H1 (cell line): ENCODE measurements at places on chromosomes 6 and 20.

DNA sequence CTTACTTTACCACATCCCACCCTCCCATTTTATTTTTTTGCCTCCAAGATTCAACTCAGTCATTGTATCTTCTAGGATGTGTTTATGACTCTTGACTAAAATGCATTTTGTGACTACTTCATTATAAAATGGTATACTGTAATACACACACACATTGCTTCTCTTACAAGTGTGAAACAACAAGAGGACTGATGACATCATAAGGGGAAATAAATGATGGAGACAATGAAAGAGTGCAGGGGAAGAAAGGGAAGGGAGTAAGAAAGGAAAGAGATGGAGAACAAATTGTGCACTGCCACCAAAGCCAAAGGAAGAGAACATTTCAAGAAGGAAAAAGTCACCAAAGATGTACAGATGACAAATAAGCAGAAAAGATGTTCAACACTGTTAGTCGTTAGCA lies 102.6 kb downstream of the CD164 start:
- DNase-seq, result no peak
- no peaks in the 10 kb centered on the region for H3K27me3 ChIP-seq
- no peak overlapping the region for H3K4me3 ChIP-seq
- H3K36me3 ChIP-seq, result no peaks in the 10 kb centered on the region
- H3K27ac ChIP-seq, result no peak overlapping the region

DNA sequence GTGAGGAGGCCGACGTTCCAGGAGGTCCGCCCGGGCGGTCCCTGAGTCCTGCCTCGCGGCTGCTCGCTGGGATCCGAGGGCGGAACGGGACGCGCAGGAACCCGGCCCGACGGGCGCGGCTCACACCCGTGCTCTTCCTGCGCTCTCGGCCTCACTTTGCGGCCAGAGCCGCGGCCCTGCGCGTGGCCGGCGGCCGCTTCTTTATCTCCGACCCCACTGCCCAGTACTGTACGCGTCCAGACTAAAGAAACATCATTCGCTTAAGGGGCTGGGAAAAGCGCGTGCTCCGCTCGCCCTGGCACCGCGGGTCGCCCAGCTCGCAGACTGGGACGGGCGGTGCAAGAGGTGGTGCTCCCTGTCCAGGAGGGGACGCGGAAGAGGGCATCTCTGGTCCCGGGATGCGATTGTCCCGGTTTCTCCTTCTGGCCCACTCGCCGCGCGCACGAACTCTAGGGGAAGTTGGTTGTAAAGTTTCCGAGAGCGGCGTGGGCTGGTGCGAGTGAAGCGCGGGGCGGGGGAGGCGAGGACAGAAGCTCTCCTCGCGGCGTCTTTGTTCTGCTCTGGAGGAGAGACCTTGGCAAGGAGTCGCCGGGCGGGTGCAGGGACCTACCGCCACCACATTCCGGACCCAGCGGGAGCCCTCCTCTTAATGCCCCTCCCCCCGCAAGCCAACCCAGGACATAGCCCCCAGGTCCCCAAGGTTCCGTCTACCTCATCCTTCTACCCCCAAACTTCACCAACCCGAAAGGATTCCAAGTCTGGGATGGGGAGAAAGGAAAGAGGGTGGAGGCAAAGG lies 71.0 kb downstream of the SOX4 start:
- peak overlapping the region; percentile 87 for H3K27ac ChIP-seq
- H3K4me3 ChIP-seq, result peak overlapping the region; percentile 49
- H3K27me3 ChIP-seq, result no peaks in the 10 kb centered on the region
- no peak for DNase-seq

- DNase-seq, result no peak
- H3K4me3 ChIP-seq, result no peak overlapping the region
- H3K4me1 ChIP-seq, result no peaks in the 10 kb centered on the region
- H3K27me3 ChIP-seq, result no peaks in the 10 kb centered on the region
- no peaks in the 10 kb centered on the region for H3K36me3 ChIP-seq
Measured at GRCh38 chr6:142155895-142156757, 9.1 kb downstream of the VTA1 start.

- no peak for DNase-seq
- H3K27ac ChIP-seq, result no peak overlapping the region
- H3K36me3 ChIP-seq, result no peaks in the 10 kb centered on the region
- H3K4me1 ChIP-seq, result no peaks in the 10 kb centered on the region
- no peak overlapping the region for H3K4me3 ChIP-seq
Measured at GRCh38 chr6:32402812-32403211, 4.2 kb downstream of the BTNL2 start.

- H3K36me3 ChIP-seq, result no peaks in the 10 kb centered on the region
- no peak for DNase-seq
- H3K4me1 ChIP-seq, result peaks cover 15% of the 10 kb centered on the region
- no peak overlapping the region for H3K27ac ChIP-seq
Measured at GRCh38 chr20:53707371-53708055, 113.9 kb upstream of the ZNF217 start.

DNA sequence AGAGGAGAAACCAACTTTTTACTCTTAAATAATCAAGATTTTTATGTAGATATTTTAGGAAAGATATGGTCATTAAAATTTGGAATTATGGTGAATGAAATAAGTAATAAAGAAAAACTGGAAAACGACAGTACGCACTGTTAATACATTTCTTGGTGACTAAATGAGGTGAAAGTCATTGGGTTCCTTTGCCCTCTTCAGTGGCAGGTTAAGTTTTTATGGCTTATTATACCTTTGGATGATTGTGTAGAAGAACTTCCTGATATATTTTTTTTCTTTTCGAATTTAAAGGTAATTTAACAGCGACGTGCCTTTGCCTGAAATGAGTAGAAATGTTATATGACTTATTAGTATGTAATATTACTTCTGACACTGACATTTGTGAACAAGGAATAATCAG lies 43.4 kb downstream of the FOXO3 start:
- no peaks in the 10 kb centered on the region for H3K36me3 ChIP-seq
- H3K27ac ChIP-seq, result no peak overlapping the region
- DNase-seq, result no peak
- no peaks in the 10 kb centered on the region for H3K27me3 ChIP-seq

- DNase-seq, result no peak
- no peaks in the 10 kb centered on the region for H3K4me1 ChIP-seq
- no peak overlapping the region for H3K4me3 ChIP-seq
Measured at GRCh38 chr6:5958921-5959320, 47.8 kb downstream of the NRN1 start.

GRCh38 chr6:137104926-137105325 lies 60.2 kb upstream of the IL20RA start:
- H3K4me3 ChIP-seq, result no peak overlapping the region
- no peak for DNase-seq
- H3K36me3 ChIP-seq, result no peaks in the 10 kb centered on the region
- H3K27me3 ChIP-seq, result no peaks in the 10 kb centered on the region
- H3K27ac ChIP-seq, result no peak overlapping the region

- no peaks in the 10 kb centered on the region for H3K4me1 ChIP-seq
- H3K36me3 ChIP-seq, result no peaks in the 10 kb centered on the region
- H3K27me3 ChIP-seq, result no peaks in the 10 kb centered on the region
- DNase-seq, result no peak
Measured at GRCh38 chr20:59171986-59172385, 8.4 kb downstream of the ZNF831 start.

- H3K4me3 ChIP-seq, result no peak overlapping the region
- H3K36me3 ChIP-seq, result no peaks in the 10 kb centered on the region
- H3K27me3 ChIP-seq, result no peaks in the 10 kb centered on the region
- no peak overlapping the region for H3K27ac ChIP-seq
Measured at GRCh38 chr6:122758927-122759334, 20.6 kb upstream of the FABP7 start.

DNA sequence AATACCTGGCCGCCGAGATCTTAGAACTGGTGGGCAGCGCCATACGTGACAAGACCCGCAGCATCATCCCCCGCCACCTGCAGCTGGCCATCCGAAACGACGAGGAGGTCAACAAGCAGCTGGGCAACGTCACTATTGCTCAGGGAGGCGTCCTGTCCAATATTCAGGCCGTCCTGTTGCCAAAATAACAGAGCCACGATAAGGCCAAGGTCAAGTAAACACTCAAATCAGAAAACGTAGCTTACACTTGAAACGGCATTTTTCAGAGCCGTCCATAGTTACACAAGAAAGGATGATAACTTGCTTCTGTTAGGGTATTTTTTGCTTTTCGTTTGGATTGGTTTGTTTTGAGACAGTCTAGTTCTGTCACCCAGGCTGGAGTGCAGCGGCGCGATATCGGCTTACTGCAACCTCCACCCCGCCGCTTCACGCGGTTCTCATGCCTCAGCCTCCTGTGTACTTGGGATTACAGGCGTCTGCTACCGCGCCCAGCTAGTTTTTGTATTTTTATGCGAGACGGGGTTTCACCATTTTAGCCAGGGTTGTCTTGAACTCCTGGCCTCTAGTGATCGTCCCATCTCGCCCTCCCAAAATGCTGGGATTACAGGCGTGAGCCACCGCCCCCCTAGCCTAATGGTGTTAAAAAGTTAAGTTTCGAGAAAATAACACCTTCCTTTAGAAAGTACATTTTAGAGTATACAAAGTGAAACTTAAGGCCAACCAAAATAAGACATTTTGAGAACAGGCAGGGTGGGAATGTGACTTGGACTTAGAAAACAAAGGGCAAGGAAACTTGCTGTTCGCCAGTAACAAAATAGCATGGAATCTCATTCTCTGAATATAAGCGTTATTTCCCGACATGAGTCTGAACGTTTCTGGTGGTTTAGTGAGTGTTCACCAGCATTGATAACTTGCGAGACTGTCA lies 42.8 kb upstream of the HFE start:
- no peaks in the 10 kb centered on the region for H3K4me1 ChIP-seq
- no peak overlapping the region for H3K4me3 ChIP-seq
- no peak for DNase-seq
- H3K36me3 ChIP-seq, result no peaks in the 10 kb centered on the region
- H3K27ac ChIP-seq, result no peak overlapping the region

DNA sequence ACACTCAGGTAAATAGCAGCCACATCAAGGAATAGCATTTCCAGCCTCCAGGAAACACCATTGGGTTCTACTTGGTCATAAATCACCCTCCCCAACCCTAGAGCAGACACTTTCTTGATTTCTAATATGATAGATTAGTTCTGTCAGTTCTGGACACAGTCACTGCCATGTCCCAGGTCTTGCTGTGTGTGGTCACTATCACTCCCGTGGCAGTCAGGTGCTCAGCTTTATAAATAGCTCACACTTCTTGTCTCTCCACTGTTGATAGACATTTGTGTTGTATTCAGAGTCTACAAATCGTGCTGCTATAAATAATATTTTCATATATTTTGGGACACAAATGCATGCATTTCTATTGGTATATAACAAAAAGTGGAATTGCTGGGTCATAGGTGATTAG lies 13.3 kb downstream of the HLA-F start:
- no peak overlapping the region for H3K4me3 ChIP-seq
- H3K36me3 ChIP-seq, result no peaks in the 10 kb centered on the region
- DNase-seq, result no peak
- no peak overlapping the region for H3K27ac ChIP-seq
- no peaks in the 10 kb centered on the region for H3K27me3 ChIP-seq
- H3K4me1 ChIP-seq, result no peaks in the 10 kb centered on the region

- no peak overlapping the region for H3K4me3 ChIP-seq
- no peak for DNase-seq
- no peaks in the 10 kb centered on the region for H3K36me3 ChIP-seq
- H3K27me3 ChIP-seq, result no peaks in the 10 kb centered on the region
- no peak overlapping the region for H3K27ac ChIP-seq
- no peaks in the 10 kb centered on the region for H3K4me1 ChIP-seq
Measured at GRCh38 chr6:152232501-152233151, 404.5 kb downstream of the SYNE1 start.

- H3K4me3 ChIP-seq, result no peak overlapping the region
- no peak for DNase-seq
Measured at GRCh38 chr6:6997263-6998193, 110.2 kb upstream of the RREB1 start.

GRCh38 chr20:49578436-49578835 lies 10.5 kb upstream of the PTGIS start:
- no peak for DNase-seq
- no peak overlapping the region for H3K4me3 ChIP-seq
- no peaks in the 10 kb centered on the region for H3K36me3 ChIP-seq
- no peaks in the 10 kb centered on the region for H3K27me3 ChIP-seq
- no peaks in the 10 kb centered on the region; the same call in 1 of the 2 replicates for H3K4me1 ChIP-seq

- no peak for DNase-seq
- H3K4me3 ChIP-seq, result no peak overlapping the region
- peaks cover 4% of the 10 kb centered on the region for H3K4me1 ChIP-seq
- H3K36me3 ChIP-seq, result no peaks in the 10 kb centered on the region
Measured at GRCh38 chr20:17785007-17785406, 85.2 kb downstream of the BANF2 start.

- H3K4me1 ChIP-seq, result peaks cover 9% of the 10 kb centered on the region
- H3K27me3 ChIP-seq, result no peaks in the 10 kb centered on the region
- no peak for DNase-seq
- no peak overlapping the region for H3K27ac ChIP-seq
- no peak overlapping the region for H3K4me3 ChIP-seq
- no peaks in the 10 kb centered on the region for H3K36me3 ChIP-seq
Measured at GRCh38 chr20:50309764-50310672, 119.4 kb downstream of the CEBPB start.

DNA sequence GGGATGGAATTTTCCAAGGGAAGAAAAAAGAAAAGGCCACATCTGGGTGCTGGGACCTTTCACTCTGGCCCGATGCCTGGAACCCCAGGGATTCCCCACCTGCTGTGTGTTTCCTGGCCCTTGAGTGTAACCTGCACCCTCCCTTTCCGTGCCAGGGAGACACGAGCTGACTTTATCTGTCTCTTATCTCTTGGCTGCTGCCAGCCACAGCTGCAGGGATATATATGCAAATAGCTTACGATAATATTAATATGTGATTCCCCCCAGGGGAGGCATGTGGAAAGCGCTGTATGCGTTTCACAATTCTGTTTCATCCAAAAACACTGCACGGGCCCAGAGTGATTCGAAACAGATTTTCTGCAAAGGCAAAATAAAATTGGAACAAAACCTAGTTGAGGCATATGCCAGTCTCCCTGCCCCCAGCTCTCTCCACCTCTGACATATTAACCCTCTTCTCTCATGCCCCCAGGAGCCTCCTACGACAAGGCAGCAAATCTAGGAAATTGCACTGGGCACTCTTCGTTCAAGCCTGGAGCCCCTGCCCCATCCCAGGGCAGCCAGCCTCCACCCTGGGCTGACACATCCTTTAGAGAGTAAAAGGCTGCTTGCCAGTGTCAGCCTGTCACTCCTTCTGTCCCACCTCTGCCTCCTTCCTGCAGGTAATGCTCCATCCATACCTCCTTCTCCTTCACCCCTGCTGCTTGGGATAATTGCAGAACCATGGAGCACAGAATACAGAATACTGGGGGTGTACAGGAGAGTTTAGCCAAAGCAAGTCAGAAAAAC lies 1.3 kb downstream of the RIPOR3 start:
- no peak for DNase-seq
- H3K4me3 ChIP-seq, result peak overlapping the region; percentile 61; the same call in 1 of the 2 replicates
- H3K36me3 ChIP-seq, result no peaks in the 10 kb centered on the region
- peaks cover 24% of the 10 kb centered on the region for H3K4me1 ChIP-seq

- no peak overlapping the region for H3K4me3 ChIP-seq
- DNase-seq, result no peak
- no peaks in the 10 kb centered on the region for H3K27me3 ChIP-seq
- H3K4me1 ChIP-seq, result no peaks in the 10 kb centered on the region
- no peak overlapping the region for H3K27ac ChIP-seq
Measured at GRCh38 chr20:45725134-45725533, 3.0 kb downstream of the SPINT4 start.
